Thyroid gland (tissue), 4 donors: ENCODE measurements at places on chromosomes 4 and X. TPM values are rescaled to one million over a fixed set of nuclear protein-coding genes. Genes with fewer than 3 reads are reported as not detected.

GRCh38 chr4:80307774-80308465 lies 27.6 kb upstream of the CFAP299 start:
- no peaks in the 10 kb centered on the region for H3K4me1 ChIP-seq
- no peaks in the 10 kb centered on the region for H3K36me3 ChIP-seq
- no peak overlapping the region for H3K27ac ChIP-seq
- H3K27me3 ChIP-seq = no peaks in the 10 kb centered on the region
- no peak overlapping the region for H3K4me3 ChIP-seq

HMX1 gene
- not detected for total RNA-seq

PABPC4L gene
- 2.5 TPM for total RNA-seq

- no peak overlapping the region for H3K4me3 ChIP-seq
- no peak for DNase-seq
- H3K36me3 ChIP-seq = no peaks in the 10 kb centered on the region
- H3K27ac ChIP-seq = no peak overlapping the region
- H3K27me3 ChIP-seq = no peaks in the 10 kb centered on the region
- no peaks in the 10 kb centered on the region for H3K4me1 ChIP-seq
These were observed 12.2 kb upstream of the TMEM128 start for GRCh38 chr4:4260185-4260751.

DNA sequence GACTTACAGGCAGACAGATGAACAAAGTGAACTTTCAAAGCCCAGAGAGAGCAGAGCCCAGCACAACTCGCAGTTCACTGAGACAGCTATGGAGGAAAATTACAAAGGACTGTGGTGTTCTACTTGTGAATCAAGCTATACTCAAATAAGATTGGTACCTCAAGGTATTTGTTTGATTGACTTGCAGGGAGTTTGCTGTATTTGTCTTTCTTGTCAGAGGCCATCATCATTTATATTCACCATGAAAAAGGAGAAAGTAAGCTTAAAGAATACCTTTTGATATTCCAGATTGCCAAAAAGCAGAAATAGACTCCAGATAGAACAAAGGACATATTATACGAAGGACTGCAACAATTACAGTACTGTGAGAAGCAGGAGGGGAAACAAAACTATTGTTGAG lies 1047.9 kb downstream of the RPA4 start:
- H3K36me3 ChIP-seq = no peaks in the 10 kb centered on the region
- no peak overlapping the region for H3K4me3 ChIP-seq
- no peak for DNase-seq
